Amniotic stem cell (primary cell): ENCODE measurements at places on chromosomes 6 and 20.

DNA sequence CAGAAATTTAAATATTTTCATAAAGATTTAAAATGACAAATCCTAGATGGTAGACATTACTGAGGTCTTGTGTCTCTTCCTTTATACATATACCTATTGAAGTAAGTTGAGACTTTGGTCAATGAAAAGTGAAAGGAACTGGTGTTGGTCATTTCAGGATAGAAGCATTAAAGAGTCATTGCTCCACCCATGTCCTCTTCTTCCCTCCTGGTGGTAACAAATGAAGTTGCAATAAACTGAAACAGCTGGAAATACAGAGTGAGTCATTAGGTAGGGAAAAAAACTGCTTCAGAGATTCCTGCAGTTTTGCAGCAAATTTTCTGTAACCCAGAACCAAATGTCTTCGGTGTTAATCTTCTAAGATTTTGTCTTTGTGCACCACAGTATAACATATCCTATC is 448.0 kb downstream of the EYS start:
- no peak for DNase-seq

DNA sequence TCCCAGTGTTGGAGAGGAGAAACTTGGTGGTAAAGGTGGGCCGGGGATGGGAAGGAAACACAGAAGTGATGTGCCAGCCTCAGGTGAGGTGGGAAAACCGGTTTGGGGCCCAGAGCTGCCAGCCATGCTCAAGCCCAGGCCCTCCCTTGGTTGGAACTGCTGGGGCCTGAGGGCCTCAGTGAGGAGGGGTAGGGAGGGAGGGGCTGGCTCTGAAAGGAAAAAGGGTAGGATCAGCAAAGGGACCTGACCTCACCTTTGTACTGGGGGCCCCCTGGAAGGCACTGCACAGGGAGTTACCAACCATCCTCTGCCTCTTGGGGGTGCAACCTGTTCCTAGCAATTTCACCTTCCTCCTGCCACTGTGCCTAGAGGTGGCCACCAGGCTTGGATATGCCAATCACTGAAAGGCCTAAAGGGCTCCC is 1.8 kb upstream of the SPEF1 start:
- DNase-seq, result no peak

DNA sequence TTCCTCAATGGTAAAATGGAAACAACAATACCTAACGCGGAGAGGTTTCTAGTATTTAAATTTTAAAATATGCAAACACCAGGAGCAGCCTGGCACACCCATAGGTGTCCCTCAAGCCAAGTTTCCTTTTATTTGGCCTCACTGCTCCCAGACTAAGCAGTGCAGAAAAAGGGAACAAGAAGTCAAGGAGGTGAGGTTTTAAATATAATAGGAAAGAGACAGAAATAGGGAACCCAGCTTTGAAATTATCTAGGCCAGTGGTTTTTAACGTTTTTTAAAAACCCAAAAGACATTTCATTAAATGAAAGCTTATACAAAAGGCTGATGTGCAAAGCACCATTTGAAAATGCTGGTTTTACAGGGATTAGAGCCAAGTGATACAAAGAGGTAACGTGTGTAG is 109.6 kb downstream of the SLC22A3 start:
- no peak for DNase-seq

GRCh38 chr6:14642842-14643241 is 525.3 kb downstream of the CD83 start:
- DNase-seq, result no peak

GRCh38 chr20:51363378-51363777 is 179.1 kb downstream of the NFATC2 start:
- DNase-seq, result no peak

- DNase-seq, result no peak
Observed at GRCh38 chr20:40233406-40233805, 455.6 kb downstream of the MAFB start.

DNA sequence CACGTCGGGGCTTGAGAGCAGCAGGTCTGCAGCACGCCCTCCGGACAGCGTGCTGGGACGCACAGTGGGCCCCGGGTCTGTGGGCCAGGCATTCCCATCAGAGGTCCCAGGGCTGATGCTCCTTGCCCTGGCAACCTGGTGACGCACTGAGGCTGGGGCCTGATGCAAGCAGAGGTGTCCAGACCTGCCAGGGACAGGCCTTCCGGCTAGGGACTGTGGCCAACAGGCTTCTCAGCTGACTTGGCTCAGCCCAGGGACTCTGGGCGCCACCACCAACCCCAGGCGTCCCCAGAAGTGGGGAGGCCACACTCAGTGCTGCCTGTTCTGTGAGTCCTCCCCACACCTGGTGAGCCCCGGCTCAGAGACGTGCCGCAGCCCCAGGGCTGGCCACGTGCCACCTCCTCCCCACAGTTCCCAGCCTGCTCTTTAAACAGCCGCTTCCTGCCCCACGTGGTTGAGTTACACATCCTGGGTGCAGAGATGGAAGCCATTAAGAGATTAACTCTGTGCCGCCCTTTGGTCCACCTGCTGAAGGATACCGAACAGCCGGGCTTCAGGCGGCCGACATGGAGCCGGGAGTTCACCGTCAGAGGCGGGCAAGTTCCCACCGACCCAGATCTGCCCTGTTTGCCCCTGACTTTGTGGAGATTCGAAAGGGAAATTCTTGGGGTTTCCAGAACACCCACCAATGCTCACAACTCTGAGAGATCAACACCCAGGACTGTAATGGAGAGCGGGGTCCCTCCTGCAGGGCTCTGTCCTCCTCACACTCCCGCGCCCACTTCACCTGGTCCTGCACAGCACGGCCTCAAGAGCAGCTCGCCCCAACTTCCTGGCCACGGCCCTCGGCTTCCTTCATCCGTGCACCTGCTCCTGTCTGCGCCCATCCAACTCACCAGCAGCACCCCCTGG is 37.6 kb upstream of the ZBP1 start:
- no peak for DNase-seq

GRCh38 chr6:46419576-46420002 is 71.7 kb downstream of the RCAN2 start:
- peak; percentile 85 for DNase-seq

GRCh38 chr20:50208085-50208491 is 17.5 kb downstream of the CEBPB start:
- DNase-seq, result no peak

- no peak for DNase-seq
Observed at GRCh38 chr20:17941087-17941825, 27.3 kb downstream of the SNX5 start.

DNA sequence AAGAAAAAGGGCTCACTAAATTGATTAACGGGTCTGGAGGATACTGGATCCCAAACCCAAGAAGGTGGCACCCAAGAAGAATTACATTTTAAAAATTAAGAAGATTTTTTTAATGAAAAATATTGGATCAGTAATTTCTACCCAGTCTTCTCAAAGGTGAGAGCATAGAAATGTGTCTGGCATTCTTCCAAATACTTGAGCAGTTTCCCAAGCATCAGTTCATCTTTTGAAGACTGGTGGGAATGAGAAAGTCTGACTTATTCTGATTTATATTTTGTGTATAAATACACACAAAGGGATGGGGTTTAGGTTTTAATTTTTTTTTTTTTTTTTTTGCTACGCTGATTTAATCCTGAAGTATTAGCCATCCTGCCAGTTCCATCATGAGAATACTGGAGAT is 3.3 kb downstream of the MGME1 start:
- DNase-seq, result no peak

- DNase-seq, result no peak
Observed at GRCh38 chr6:108423982-108424705, 129.3 kb downstream of the AFG1L start.

DNA sequence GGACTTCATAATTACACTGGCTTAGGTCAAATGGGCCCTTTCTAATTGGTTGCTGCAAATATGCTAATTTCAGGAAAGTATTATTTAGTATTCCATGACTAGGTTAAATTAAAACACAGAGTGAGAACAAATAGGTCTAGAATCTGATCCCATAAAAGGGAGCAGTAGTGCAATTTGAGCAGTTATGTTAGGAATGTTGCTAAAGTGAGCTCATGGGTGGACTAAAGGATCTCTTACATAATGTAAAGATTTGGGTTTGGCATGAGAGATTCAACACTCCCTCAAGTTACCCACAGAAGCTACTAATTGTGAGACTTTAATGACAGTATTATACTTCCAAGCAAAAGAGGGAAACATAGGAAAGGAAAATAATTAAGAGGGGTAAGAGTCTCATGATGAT is 109.1 kb downstream of the C6orf58 start:
- no peak for DNase-seq

GRCh38 chr20:61072398-61072797 is 179.7 kb upstream of the CDH4 start:
- no peak for DNase-seq

- peak; percentile 44 for DNase-seq
Observed at GRCh38 chr6:112044856-112045255, 9.0 kb upstream of the CCN6 start.

GRCh38 chr6:138909511-138909910 is 78.5 kb downstream of the REPS1 start:
- no peak for DNase-seq

- no peak for DNase-seq
Observed at GRCh38 chr6:166767230-166767629, 140.2 kb upstream of the RPS6KA2 start.

- DNase-seq, result no peak
Observed at GRCh38 chr6:15327271-15327670, 81.4 kb downstream of the JARID2 start.

DNA sequence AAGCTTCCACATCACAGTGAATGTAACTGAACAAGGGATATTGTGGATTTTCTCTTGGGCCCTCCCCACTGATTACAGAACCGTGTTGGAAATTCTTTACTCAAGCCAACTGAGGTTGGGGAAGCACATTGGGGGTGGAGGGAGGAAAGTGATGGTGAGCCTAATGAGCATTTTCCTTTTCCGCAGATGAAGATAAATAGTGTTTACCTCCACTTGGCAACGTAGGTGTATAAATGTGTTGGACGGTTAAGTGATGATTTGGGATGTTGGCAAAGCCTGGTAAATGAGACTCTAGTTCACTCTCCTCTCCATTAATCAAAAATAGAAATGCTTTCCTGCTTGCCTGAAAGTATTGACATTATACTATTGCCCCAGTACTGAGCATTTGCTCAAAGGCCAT is 27.1 kb upstream of the NRN1 start:
- no peak for DNase-seq

DNA sequence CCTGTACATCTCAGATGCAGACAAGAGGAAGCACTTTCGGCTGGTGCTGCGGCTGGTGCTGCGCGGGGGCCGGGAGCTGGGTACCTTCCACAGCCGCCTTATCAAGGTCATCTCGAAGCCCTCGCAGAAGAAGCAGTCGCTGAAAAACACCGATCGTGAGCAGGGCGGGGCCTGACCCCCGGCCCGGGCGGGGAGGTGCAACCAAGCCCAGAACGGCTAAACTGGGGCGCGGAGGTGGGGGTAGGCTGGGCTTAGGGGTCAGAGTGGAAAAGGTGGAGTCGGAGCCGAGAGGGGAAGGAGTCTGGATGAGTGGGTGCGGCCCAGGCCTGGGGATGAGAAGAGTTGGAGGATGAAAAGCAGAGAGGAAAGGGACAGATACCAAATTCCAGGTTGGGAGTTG is 4.1 kb upstream of the MATN4 start:
- no peak for DNase-seq

- DNase-seq, result no peak
Observed at GRCh38 chr6:159217595-159218275, 48.5 kb downstream of the FNDC1 start.

DNA sequence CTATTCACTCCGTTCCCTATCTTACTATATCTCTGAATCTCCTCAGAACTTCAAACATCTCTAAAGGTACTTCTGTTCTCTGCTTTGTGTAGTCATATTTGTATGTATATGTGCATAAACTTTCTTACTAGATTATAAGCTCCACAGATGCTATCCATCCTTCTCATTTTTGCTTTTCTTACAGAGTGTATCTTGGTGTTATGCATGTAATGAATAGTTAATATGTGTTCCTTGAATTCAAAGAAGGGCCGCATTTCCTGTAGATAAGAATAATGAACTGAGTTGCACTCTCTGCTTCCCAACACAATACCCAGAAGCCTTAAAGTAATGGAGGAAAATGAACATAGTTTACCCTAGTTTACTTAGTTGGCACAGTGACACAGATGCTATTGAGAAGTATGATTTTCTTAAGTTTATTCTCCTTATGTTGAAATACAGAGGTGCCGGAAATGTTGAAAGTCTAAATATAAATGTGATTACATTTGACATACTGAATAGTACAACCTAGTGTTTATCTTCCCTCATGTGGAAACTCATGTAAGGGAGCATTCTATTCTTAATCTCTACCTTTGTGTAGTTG is 6.0 kb downstream of the NUS1 start:
- DNase-seq, result no peak
